ENCODE measurements at places on chromosomes 3 and 15. TPM values are rescaled to one million over a fixed set of nuclear protein-coding genes. Genes with fewer than 3 reads are reported as not detected.

The KCNMB3 gene
- 0.52 TPM for total RNA-seq

DNA sequence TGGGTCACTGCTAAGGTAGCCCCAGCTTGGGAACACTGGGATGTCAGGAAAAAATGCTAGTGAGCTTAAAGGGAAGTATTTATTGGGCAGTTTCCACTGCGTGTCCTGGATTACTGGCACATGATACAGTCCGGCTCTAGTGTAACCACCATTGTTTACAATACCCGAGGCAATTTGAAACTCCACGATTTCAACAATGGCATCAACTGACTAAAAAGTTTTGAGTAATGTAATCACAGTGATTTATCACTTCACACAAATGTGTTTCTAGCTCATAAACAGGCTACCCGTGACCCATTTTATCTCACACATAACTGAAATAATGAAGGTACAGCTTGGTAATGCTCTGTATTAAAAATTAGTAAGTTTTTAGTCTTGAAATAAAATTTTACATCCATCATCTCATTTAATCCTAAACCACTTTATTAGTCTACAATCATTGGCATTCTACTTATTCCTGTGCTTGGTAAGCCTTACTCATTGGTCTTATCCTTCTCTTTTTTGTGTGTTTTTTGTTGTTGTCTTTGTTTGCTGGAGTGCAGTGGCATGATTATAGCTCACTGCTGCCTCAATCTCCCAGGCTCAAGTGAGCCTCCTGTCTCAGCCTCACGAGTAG lies 7.6 kb downstream of the ZMAT3 start:
- peak; percentile 96 for DNase-seq

The MGA gene
- total RNA-seq = 13.8 TPM

GRCh38 chr3:99319961-99320360 lies 318.4 kb upstream of the COL8A1 start:
- peak; percentile 95 for DNase-seq

DNA sequence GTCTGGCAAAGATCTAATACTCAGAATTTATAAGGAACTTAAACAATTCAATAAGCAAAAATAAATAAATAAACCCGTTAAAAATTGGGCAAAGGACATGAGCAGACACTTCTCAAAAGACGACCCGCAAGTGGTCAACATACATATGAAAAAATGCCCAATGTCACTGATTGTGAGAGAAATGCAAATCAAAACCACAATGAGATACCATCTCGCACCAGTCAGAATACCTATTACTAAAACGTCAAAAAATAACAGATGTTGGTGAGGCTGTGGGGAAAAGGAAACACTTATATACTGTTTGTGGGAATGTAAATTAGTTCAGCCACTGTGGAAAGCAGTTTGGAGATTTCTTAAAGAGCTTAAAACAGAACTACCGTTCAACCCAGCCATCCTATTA lies 188.0 kb upstream of the MRPL3 start:
- DNase-seq = no peak

DNA sequence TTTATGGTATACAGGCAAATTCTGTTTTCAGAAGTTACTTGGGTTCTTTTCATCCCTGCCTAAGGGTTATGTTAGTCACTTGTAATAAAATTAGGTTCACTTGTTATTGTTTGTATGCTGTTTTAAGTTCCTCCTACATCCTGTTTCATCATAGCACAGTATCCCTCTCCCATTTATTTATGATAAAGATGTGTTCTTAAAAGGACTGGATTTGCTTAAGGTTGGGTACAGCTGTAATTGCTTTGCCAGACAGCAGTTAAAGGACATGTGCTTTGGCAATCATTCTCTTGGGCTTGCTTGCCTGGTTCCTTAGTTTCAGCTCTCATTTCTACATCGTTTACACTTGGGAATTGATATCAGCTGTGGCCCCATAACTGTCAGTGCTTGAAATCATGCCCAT lies 11.7 kb downstream of the ATP2C1 start:
- peak; percentile 80 for DNase-seq

The CFAP100 gene
- total RNA-seq = not detected

DNA sequence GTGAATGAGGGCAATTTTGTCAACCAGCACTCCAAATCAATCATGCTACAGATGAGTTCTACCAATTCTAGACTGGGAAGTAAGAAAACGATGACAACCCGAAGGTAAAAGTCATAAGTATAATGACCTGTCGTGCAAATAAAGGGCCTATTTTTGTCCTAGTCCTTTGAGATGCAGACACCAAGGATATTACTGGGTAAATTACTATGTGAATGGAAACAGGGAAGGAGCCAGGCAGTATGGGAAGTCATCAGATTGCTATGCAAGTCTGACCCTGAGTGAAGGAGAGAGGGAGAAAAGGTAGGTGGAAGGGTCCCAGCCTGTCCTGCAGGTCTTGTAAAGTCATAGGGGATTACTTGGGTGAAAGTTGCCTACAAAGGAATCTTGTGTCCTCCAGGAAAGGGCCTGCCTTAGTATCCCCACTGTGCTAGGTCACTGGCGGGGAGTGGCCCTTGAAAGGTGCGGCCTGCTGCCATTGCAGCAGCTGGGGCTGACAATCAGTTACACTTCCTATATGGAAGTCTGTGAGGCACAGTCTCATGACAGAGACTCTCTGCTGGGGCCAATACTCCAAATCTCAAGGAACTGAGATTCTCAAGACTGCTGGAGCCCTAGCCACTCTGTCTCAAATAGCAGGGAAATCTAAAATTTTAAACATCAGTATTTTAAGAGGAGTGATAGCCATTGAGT lies 149.9 kb upstream of the SLC2A2 start:
- DNase-seq = peak; percentile 44

The CPNE9 gene
- total RNA-seq = not detected

The CHRM5 gene
- total RNA-seq = not detected

DNA sequence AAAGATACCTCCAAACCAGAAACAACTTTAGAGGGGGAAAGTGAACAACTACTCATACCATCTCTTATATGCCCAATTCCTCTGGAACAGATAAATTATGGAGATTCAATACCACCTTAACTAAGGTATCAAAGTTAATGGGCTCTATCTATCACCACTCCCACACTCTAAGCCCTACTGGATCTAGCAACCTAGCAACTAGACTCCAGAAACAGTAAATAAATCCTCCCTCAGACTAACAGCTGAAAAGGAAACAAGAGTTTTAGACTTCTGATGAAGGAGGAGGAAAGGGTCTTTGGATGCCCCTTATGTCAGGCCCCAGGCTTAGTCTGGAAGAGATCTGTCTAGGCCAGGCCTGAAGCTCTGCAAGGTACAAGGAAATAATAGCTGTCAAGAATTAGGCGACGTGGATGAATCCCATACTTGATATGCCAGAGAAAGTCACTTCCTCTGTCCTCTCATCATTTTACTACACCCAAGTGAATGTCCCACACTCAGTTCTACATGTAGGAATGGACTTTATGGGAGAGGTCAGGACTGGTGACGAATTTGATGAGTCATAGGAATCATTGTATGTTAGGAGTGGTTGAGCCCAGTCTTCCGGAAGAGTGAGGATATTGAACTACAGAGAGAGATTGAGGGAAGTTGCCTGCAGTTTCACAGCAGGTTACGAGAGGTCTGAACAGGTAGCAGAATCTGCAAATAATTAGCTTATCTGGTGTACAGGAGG lies 113.8 kb downstream of the AKAP13 start:
- peak; percentile 98 for DNase-seq

GRCh38 chr3:16277471-16277870 lies 12.5 kb downstream of the OXNAD1 start:
- no peak for DNase-seq

GRCh38 chr15:81394603-81395002 lies 20.6 kb upstream of the TMC3 start:
- DNase-seq = no peak

- peak; percentile 95 for DNase-seq
Observed at GRCh38 chr3:106332884-106333283, 464.1 kb upstream of the CBLB start.

DNA sequence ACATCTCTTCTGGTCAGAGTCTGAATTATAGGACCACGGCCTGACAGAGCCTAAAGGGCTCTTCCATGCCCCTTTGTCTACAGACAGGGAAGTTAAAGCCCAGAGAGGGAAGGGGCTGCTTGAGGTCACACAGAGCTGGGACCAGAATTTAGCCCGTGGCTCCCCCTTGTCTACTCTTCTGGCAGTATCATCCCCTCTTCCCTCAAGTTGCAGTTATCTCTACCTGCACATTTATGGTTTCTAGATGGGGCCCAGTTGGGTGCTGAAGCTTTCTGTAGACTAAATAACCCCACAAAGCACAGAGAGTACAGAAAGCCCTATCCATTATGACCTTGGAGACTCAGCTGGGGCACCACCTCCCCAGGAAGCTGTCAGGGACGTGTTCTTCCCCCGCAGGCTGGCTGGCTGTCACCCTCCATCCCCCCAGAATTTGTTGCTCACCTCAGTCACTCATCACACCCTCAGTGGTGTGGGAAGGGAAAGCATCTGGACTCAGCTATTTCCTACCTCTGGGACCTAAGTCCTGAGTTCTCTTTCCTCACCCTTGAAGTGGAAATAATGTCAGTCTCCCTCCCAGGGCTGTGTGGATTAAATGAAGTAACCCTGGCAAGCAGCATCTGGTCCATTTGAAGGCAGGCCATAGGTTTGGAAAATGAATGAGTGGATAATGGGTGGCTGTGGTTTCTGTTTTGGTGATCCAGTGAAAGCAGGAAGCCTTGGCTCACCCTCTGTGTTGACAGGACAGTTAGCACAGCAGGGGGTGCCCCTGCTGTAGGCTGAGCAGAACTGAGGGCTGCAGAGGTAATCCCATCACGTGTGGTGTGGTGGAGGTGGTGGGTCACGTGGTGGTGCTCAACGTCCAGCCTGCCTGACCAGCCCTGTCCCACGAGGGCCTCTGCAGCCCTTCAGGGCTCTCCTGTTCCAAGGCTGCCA lies 16.3 kb downstream of the ACOX2 start:
- DNase-seq = peak; percentile 55

- DNase-seq = peak; percentile 71
Observed at GRCh38 chr15:100731267-100732152, 129.1 kb downstream of the ASB7 start.

- DNase-seq = peak; percentile 39
Observed at GRCh38 chr15:82064824-82065223, 19.0 kb upstream of the MEX3B start.

The GOLGA8G gene
- total RNA-seq = 0.12 TPM

The TIGIT gene
- total RNA-seq = not detected

- no peak for DNase-seq
Observed at GRCh38 chr3:117411971-117412370, 702.4 kb downstream of the TUSC7 start.

GRCh38 chr3:42063888-42064287 lies 27.3 kb upstream of the TRAK1 start:
- peak; percentile 58 for DNase-seq

DNA sequence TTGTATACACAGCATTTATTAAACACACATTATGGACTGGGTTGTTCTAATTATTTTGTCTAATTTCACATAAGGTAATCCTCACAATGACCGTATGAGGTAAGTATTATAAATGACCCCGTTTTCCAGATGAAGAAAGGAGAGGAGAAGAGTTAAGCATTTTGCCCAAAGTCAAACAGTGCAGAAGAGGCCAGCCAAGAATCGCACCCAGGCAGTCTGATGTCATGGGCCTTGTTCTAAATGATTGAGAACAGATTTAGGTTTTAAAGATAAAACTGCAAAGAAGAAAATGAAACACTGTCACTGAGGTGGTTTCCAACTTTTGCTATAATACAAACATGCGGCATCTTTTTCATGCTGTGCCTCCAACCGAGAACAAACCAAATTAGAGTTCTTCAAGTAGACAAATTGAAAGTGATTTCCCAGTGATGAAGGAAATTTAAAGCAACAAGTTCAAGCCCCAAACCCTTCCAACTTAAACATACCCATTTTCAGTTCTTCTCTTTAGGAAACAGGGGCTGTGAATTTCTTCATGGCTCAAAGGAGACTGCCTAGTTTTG lies 155.3 kb downstream of the THRB start:
- DNase-seq = no peak

- no peak for DNase-seq
Observed at GRCh38 chr3:189519458-189519857, 111.7 kb upstream of the TP63 start.

DNA sequence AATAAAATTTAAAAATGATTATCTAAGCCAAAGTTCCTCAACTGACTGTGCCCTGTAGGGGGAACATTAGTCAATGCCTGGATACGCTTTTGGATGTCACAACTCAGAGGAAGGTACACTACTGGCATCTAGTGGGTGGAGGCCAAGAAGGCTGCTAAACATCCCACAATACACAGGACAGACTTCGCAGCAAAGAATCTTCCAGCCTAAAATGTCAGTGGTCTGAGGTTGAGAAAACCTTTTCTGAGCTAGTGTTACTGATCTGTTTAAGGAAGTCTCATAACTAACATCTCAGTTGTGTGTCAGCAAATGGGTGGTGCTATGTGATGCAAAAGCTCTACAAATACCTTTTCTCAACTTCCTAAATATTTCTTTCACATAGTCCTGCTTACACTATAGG lies 20.9 kb upstream of the LDHAL6B start:
- DNase-seq = no peak

DNA sequence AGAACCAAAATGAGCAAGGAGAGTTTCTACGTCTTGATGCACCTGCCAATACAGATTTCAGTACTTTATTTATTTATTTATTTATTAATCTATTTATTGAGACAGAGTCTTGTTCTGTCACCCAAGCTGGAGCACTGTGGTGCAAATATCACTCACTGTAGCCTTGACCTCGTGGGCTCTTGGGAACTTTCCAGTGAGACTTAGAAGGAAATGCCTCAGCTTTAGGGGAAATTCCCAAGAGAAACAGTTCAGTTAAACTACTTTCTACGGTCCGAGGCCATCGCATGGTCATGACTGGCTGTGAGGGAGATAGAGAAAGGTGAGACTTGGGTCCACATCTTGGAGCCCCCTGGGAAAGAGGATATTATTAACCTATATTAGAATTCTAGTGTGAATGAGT lies 47.0 kb upstream of the HERC1 start:
- DNase-seq = peak; percentile 33

The TUSC2 gene
- 25.4 TPM for total RNA-seq

DNA sequence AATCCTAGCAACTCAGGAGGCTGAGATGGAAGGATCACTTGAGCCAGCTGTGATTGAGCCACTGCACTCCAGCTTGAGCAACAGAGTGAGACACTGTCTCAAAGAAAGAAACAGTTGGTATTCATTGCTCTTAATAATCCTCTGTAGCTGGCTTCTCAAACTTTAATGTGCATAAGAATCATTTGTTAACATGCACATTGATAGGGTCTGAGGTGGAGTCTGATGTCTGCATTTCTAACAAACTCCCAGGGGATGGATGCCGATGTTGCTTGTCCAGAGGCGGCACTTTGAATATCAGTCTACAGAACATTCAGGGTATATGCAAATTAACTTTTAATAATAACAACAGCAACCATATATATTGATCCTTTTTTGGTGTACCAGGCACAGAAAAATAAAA lies 39.9 kb downstream of the NKIRAS1 start:
- no peak for DNase-seq

- no peak for DNase-seq
Observed at GRCh38 chr15:95826412-95827195, 503.9 kb upstream of the NR2F2 start.

- peak; percentile 44 for DNase-seq
Observed at GRCh38 chr3:137792626-137793271, 28.6 kb downstream of the SOX14 start.

DNA sequence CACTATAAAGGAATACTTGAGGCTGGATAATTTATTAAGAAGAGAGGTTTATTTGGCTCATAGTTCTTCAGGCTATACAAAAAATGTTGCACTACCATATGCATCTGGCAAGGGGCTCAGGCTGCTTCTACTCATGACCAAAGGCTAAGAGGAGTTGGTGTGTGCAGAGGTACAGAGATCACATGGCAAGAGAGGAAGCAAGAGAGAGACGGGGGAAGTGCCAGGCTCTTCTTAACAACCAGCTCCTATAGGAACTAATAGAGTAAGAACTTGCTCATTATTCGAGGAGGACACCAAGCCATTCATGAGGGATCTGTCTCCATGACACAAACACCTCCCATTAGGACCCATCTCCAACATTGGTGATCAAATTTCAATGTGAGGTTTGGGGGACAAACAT lies 6.0 kb upstream of the FNDC3B start:
- DNase-seq = no peak
